Cortex of kidney (tissue), 1 donor: ENCODE measurements at places on chromosomes 1 and 21.

- no peak for DNase-seq
These were observed 46.3 kb upstream of the VANGL1 start for GRCh38 chr1:115595279-115596079.

DNA sequence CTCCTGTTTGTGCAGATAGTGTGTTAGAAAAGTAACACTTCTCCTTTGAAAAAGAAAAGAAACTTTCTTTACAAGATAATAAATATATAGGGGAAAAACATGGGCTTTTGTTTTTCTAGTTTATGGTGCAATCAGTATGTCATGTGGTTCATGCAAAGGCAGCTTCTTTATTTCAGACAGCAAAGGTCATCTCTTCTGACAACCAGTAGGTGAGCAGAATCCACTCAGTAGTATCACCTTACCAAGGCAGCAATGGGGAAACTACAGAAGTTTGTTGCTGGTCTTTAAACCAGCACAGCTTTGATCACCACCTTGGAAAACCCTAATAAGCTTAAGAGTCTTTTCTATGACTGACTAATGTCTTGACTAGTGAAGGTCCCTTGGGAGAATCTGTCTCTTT lies 13.0 kb upstream of the SAMSN1 start:
- DNase-seq, result no peak

- no peak for DNase-seq
These were observed 29.4 kb downstream of the CCN1 start for GRCh38 chr1:85609976-85610375.

GRCh38 chr1:203174324-203174985 lies 1.2 kb downstream of the MYBPH start:
- DNase-seq, result no peak

DNA sequence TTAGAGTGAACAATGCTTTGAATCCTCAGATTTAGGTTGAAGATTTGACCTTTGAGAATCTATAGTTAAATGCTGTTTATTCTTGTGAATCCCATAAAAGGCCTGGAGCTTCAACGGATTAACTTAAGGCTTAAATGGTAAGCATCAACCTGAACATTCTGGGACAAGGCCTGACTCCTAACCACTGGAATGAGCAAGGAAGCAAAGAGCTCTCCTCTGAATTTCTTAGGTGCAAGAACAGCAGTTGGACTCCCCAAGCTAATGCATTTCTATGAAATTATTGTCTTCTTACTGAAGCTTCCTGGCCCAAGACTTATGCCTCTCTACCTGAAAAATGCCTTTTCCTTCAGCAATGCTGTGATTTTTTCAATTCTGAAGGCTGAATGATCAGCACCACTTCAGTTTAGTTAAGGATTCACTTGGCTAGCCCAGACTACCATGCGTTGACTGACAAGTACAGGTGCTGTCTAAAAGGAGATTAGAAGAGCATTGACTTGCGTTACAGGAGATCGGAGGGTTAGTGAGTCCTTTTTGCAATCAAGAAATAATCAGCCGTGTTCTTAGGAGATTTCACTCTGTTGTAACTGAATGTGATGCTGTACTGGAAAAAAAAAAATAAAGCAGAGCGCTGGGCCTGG lies 178.5 kb downstream of the ZC3H11B start:
- DNase-seq, result no peak

DNA sequence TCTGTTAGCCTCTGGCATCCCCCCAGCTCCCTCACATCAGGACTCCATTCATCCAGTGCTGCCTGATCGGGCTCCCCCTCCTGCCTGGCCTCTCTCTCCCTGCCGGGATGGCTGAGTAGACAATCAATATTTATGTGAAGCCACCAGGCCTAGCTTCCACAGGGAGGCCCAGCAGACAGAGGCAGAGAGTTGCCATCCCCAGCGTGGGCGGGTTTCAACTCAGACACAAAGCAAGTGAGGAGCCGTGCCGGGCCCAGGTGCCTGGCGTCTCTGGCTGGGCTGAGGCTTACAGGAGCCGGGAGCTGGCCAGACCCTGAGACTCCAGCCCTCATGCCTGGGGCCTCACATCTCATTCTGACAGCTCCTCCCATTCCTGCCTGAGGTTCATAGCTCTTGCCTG lies 34.5 kb upstream of the ATP2B4 start:
- DNase-seq, result no peak

DNA sequence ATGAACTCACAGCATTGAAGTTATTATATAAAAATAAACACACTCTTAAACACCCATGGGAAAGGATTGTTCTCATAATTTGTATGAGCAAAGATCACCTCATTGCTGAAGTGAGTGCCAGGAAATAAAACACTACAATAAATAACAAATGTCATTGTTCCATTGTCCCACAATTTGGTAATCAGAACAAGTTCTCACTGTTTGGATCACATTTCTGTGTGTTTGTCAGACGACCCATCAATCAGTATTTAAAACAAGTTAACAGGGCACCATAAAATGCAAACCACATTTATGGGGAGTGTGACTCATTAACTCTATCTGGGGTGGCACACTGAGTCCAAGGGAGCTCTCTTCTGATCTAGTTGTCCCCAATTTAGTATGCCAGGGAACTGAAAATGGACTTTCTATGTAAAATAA lies 124.5 kb downstream of the PTPRC start:
- DNase-seq, result no peak

GRCh38 chr1:23908453-23909341 lies 4.5 kb downstream of the CNR2 start:
- DNase-seq, result no peak

- no peak for DNase-seq
These were observed 99.5 kb downstream of the CASZ1 start for GRCh38 chr1:10696977-10697376.

DNA sequence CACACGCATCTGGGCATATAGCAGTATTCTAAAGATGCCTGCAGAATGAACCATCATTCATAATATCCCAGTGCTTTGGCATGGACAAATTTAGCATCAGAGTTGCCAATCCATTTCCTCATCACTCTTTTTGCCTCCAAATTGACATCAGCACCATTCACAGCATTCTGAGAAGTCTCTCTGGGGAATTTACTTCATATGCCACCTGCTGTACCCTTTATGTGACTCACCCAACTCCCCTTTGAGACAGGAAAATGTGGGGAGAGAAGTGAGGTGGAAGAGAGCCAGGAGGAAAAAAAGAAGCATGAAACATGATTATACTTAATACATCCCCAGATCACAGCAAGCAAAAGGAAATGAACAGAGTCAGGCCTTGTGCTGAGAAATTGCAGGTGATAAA lies 37.4 kb downstream of the RAB3B start:
- DNase-seq, result no peak

- no peak for DNase-seq
These were observed 848.2 kb downstream of the USP25 start for GRCh38 chr21:16577975-16578374.

GRCh38 chr1:26907071-26907917 lies 6.5 kb downstream of the NR0B2 start:
- DNase-seq, result no peak

GRCh38 chr1:232413674-232414073 lies 216.3 kb downstream of the SIPA1L2 start:
- no peak for DNase-seq

- DNase-seq, result no peak
These were observed 40.2 kb downstream of the SMG7 start for GRCh38 chr1:183512450-183512849.

GRCh38 chr1:156858555-156858956 lies 361 bp downstream of the INSRR start:
- no peak for DNase-seq

GRCh38 chr1:211480941-211481545 lies 10.9 kb downstream of the RD3 start:
- no peak for DNase-seq

DNA sequence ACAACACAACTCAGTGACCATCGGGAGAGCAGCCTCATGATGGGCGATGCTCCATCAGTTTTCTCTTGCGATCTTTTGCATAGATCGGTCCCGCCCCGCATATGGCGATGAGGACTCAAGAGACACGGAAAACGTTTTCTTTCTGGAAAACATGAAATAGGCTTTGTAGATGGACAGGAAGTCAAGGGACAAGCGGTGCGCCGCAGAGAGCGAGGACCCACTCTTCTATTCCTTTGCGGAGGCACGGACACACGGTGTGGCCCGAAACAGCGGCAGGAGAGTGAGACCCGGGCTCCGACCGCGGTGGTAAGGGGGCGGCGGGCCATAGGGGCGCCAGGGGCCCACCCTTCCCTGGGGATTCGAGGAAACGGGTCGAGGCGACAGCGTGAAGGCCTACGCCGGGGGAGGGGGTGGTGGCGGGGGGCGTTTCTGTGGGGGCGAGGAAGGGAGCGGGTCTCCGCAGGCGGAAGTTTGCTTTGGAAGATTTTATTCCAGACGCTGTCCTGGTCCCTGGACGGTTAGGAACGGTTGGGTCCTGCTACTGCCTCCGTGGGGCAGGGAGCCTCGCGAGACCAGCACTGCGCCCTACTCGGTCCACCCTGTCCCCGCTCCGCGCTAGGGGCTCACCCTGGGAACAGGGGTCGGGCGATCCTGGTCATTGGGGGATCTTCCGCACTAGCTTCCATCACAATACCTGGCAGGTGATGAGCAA lies 796 bp upstream of the TDRKH start:
- no peak for DNase-seq

DNA sequence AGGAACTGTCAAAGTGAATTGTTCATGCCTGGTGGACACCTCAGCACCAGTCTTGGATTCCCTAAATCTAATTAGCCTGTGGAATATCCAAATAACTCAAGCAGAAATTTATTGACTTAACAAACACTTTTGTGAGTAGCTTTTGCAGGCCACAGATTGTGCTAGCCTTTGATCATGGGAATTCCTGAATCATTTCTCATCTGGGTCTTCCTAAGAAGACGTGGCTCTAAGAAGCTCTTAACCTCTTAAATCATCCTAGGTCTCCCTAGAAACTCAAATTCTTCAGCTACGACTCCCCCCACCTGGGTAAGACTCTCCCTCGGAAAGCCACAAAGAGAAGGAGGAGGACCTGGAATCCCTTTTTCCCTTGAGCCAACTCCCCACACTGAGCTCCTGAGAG lies 53.8 kb upstream of the PSEN2 start:
- no peak for DNase-seq

GRCh38 chr1:230160957-230161771 lies 94.1 kb downstream of the GALNT2 start:
- no peak for DNase-seq

- no peak for DNase-seq
These were observed at the start of gene HENMT1 for GRCh38 chr1:108661030-108661609. Gene HENMT1, minus strand, starts transcription at chr1:108661093. Its CDS starts 1,209 bp downstream, at chr1:108659884.

- no peak for DNase-seq
These were observed 32.9 kb downstream of the RABIF start for GRCh38 chr1:202856014-202856413.

- no peak for DNase-seq
These were observed 15.8 kb downstream of the ARPC5 start for GRCh38 chr1:183619781-183620180.

- DNase-seq, result no peak
These were observed 10.2 kb upstream of the NAV1 start for GRCh38 chr1:201528631-201529252.

DNA sequence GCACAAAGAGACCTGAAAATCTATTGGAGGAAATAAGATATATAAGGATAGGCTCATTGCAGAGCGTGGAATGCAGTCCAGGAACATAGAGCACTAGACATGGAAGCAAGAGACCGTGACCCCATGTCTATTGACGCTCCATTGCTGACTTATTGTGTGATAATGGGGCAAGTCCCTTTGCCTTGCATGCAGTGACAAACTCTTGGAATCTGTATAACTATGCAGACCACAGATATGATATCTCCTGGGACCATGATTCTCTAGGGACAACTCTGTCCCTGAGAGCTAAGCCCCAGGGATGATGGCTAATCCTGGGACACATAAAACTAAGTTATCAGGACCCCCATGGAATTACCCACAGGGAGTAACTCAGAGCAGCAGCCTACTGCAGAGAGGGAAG lies 73.1 kb upstream of the PRDX6 start:
- no peak for DNase-seq

- no peak for DNase-seq
These were observed 97.2 kb downstream of the KCNN3 start for GRCh38 chr1:154772606-154773506.

GRCh38 chr1:65264197-65264929 lies 45.0 kb upstream of the DNAJC6 start:
- no peak for DNase-seq

GRCh38 chr1:180994262-180994661 lies 28.4 kb downstream of the STX6 start:
- no peak for DNase-seq

DNA sequence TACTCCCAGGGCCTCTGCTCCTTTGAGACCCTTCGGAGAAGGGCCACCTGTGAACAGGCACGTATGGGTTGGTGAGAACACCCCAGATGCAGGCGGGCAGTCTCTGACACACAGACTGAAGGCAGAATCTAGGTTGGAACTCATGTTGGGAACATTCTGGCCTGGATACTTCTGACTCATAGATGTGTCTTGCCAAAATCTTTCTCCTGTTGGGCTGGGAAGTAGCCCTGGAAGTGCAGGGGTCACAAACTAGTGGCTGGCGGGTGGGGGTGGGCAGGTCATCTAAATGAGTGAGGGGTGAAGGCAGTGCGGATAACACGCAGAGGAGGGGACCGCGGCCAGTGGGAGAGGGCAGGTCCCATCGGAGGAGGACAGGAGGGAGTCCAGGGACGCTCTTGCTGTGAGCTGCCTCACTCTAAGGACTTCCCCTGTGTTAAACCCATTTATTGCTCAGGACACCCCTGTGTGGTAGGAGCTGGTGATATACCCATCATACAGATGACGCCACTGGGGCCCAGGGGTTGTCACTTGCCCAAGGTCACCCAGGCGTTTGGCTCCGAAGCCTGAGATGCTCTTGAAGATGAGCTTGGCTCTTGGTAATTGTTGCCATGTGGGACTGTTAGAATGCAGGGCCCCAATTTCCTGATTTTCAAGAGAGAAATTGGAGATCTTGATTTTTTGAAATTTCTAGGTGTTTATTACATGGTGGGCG lies 181.0 kb downstream of the PTPRU start:
- DNase-seq, result no peak

DNA sequence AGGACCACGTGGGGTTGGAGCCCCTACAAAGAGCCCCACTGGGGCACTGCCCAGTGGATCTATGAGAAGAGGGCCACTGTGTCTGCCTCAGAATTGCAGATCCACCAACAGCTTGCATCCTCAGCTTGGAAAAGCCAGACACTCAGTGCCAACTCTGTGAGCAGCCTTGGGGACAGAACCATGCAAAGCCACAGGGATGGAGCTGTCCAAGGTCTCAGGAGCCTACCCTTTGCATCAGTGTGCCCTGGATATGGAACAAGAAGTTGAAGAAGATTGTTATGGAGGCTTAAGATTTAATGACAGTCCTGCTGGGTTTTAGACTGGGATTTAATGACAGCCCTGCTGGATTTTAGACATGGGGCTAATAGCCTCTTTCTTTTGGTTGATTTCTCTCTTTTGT lies 1670.9 kb downstream of the PLA2G4A start:
- DNase-seq, result no peak

- DNase-seq, result no peak
These were observed 11.7 kb downstream of the RIMKLA start for GRCh38 chr1:42392255-42392654.

GRCh38 chr1:38403667-38404066 lies 357.1 kb upstream of the POU3F1 start:
- DNase-seq, result no peak

GRCh38 chr1:8646189-8646588 lies 171.3 kb downstream of the RERE start:
- no peak for DNase-seq
